A549 treated with RU486 at 1 μM for 4 hours (cell line): ENCODE measurements at places on chromosomes 13 and 19. TPM values are rescaled to one million over a fixed set of nuclear protein-coding genes. Genes with fewer than 3 reads are reported as not detected.

The ZNF765 gene
- 2.1 to 5.3 TPM (median 3.8 TPM) in 5 replicates for total RNA-seq

The MAST1 gene
- 1.1 to 2.5 TPM (median 1.6 TPM) in 5 replicates for total RNA-seq

The HSPBP1 gene
- 119 to 147 TPM (median 136 TPM) in 5 replicates for total RNA-seq

The GNG8 gene
- total RNA-seq = not detected in 5 replicates

The ENOX1 gene
- 0.60 to 0.75 TPM (median 0.65 TPM) in 5 replicates for total RNA-seq

The ZFP36 gene
- total RNA-seq = 57.1 to 99.4 TPM (median 73.3 TPM) in 5 replicates

The LYL1 gene
- total RNA-seq = 0.50 to 1.0 TPM (median 0.71 TPM) in 5 replicates

The MTMR6 gene
- 4.2 to 9.8 TPM (median 9.1 TPM) in 5 replicates for total RNA-seq

The TSSK6 gene
- total RNA-seq = 0.85 to 1.8 TPM (median 1.6 TPM) in 5 replicates

The ZNF264 gene
- 6.3 to 8.8 TPM (median 7.4 TPM) in 5 replicates for total RNA-seq

The NPHS1 gene
- total RNA-seq = 0.13 to 0.65 TPM (median 0.36 TPM) in 5 replicates

The PSG3 gene
- total RNA-seq = 0.16 to 0.18 TPM in 2 of 5 replicates, not detected in the others

The OR7A5 gene
- total RNA-seq = not detected in 5 replicates

The ICAM1 gene
- 4.2 to 6.4 TPM (median 5.1 TPM) in 5 replicates for total RNA-seq

The RUBCNL gene
- total RNA-seq = 0.07 to 0.13 TPM in 2 of 5 replicates, not detected in the others
